PC-9 (cell line): ENCODE measurements at places on chromosomes 3 and 15. TPM values are rescaled to one million over a fixed set of nuclear protein-coding genes. Genes with fewer than 3 reads are reported as not detected.

Gene GOLGA8R
- 0.90 and 1.4 TPM in 2 replicates for total RNA-seq

DNA sequence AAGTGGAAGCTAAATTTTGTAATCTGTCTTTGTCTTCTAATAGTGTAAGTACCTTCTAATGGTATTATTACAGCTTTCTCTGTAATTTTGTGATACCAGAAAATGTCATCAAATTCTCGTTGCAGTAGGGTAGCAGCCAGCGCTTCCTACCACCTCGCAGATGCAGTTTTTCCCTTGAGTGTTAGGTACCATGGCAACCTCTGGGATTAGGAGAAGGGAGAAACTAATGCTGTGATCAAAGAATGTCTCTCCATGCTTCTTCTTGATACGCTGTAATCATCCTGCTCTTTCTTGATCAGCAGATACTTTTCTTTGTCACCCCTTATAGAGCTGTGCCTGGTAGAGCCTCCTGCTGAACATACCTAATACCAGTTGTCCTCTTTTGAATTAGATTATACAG, 27.7 kb downstream of the SRP14 start:
- peaks cover 10% of the 10 kb centered on the region; the same call in 1 of the 2 replicates for H3K36me3 ChIP-seq
- no peak overlapping the region for H3K27ac ChIP-seq
- no peaks in the 10 kb centered on the region for H3K4me1 ChIP-seq
- no peaks in the 10 kb centered on the region for H3K27me3 ChIP-seq
- DNase-seq, result no peak

DNA sequence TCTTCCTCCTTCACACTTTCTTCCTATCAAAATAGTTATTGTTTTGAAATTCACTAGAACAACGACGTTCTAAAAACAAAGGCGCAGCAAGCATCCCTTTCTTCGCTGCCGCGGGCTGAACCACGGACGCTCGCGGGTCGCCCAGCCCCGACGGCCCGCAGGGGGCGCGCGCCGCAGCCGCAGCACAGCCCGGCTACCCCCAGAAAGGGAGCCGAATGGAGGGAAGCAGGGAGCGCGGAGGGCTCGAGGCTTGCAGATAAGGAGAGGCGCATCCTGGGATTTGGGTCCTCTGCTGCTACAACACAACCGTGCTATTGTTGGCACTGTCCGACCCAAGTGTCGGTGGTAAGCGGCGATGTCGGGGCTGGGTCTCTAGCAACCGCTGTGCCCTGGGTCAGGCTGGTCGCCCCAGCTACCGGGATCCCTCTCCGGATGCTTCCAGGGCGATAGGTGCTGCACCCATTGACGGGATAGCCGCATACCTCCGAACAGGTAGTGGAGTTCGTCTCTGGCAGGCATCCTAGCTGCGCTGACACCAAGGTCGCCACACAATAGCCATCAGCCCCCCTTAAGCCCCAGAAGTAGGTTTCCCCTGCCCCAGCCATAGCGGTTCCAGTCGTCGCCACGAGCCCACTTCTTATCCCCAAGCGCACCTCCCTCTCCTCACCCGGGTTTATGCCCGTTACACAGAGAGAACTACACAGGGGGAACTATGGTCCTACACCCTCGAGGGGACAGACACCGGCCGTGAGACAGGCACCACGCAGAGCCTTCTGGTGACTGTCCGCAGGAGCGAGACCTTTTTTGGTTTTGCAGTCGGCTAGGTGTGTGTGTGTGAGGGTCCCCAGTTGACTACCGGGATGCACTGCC, 6.0 kb downstream of the ONECUT1 start:
- no peaks in the 10 kb centered on the region for H3K36me3 ChIP-seq
- no peak overlapping the region for H3K27ac ChIP-seq
- DNase-seq, result no peak
- H3K4me3 ChIP-seq, result no peak overlapping the region

GRCh38 chr15:92839696-92840095, 60.4 kb upstream of the CHD2 start:
- DNase-seq, result no peak
- H3K27me3 ChIP-seq, result no peaks in the 10 kb centered on the region
- H3K36me3 ChIP-seq, result no peaks in the 10 kb centered on the region
- peaks cover 28% of the 10 kb centered on the region for H3K4me1 ChIP-seq
- no peak overlapping the region for H3K4me3 ChIP-seq

DNA sequence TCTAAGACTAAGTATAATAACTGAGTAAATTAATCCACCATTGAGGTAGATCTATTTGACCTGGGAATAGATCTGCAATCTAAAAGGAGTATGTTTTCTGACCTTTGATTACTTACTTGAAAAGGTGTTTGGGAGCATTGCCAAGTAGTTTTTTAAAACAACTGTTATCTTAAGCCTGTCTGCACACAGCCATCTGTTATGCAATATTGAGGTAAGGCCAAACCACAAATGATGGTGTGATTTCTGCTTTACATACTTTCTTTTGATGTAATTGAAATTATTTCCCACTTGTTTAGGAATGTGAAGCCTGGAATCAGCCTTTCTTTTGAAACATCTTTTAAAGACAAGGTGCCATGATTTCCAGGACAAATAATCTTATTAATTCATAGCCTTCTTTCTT, 274.0 kb downstream of the BBX start:
- no peaks in the 10 kb centered on the region for H3K27me3 ChIP-seq
- peaks cover 27% of the 10 kb centered on the region for H3K4me1 ChIP-seq
- peak; percentile 97 for DNase-seq
- H3K27ac ChIP-seq, result no peak overlapping the region
- peaks cover 28% of the 10 kb centered on the region for H3K36me3 ChIP-seq
- no peak overlapping the region for H3K4me3 ChIP-seq

- no peaks in the 10 kb centered on the region for H3K36me3 ChIP-seq
- H3K27me3 ChIP-seq, result no peaks in the 10 kb centered on the region
- no peak overlapping the region for H3K4me3 ChIP-seq
- DNase-seq, result no peak
- peaks cover 65% of the 10 kb centered on the region for H3K4me1 ChIP-seq
Observed at GRCh38 chr15:70436428-70436827, 326.9 kb downstream of the UACA start.

- no peak overlapping the region for H3K4me3 ChIP-seq
- DNase-seq, result no peak
- H3K4me1 ChIP-seq, result no peaks in the 10 kb centered on the region
- H3K27me3 ChIP-seq, result no peaks in the 10 kb centered on the region
- H3K27ac ChIP-seq, result no peak overlapping the region
Observed at GRCh38 chr15:27486051-27486450, 515.1 kb downstream of the GABRG3 start.

DNA sequence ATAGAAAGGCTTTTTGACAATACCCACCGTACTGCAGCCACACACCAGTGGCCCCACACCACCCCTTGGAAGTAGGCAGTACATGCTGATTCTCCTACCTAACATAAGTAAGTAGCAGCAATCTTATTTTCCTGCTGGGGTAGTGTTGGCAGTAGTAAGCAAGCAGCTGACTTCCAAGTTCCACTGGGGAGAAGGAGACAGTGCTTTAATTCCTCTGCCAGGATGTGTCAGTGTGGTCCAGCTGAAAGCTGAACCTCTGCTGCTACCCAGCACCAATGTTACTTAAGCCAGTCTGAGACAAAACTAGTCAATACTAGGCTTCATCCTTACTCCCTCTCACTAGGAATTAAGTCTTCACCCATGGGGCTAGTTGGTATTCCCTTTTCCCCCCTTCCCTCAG, 74.7 kb downstream of the DZIP3 start:
- H3K36me3 ChIP-seq, result no peaks in the 10 kb centered on the region
- H3K27me3 ChIP-seq, result no peaks in the 10 kb centered on the region

DNA sequence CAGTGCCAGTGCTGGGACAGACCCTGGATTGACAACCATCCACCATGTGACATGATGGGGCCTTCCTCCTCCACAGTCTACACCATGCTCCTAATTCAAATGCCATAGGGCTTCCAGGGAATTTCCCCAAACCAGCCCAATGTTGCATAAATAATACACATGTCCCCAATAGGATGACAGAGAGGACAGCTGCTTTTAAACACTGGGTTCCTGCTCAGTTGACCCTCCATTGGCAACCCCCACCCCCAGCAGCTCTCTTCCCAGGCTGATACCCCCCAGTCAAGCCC, 28.3 kb upstream of the ATP2B2 start:
- no peaks in the 10 kb centered on the region for H3K4me1 ChIP-seq
- H3K4me3 ChIP-seq, result no peak overlapping the region
- no peaks in the 10 kb centered on the region for H3K36me3 ChIP-seq
- no peak overlapping the region for H3K27ac ChIP-seq

- H3K4me1 ChIP-seq, result no peaks in the 10 kb centered on the region
- no peaks in the 10 kb centered on the region for H3K27me3 ChIP-seq
- H3K27ac ChIP-seq, result no peak overlapping the region
Observed at GRCh38 chr3:31544634-31545033, 11.9 kb downstream of the STT3B start.

DNA sequence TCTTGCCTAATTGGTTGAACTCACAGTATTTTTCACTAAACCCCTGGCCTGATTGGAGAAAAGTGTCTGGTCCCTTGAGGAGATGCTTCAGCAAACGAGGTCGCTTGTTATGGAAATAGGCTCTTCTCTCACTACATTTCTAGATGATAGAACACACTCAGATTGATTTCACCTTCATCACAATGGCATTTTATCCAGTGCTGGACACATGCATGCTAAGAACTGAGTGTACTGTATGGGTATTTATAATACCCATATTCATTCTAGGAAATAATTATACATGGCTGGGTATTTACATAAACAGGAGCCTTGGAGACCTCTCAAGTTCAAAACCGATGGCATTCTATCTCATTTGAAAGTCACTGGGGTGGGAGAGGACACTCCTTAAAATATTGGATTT, 444.9 kb downstream of the LPP start:
- H3K4me1 ChIP-seq, result peaks cover 7% of the 10 kb centered on the region
- H3K27me3 ChIP-seq, result no peaks in the 10 kb centered on the region

DNA sequence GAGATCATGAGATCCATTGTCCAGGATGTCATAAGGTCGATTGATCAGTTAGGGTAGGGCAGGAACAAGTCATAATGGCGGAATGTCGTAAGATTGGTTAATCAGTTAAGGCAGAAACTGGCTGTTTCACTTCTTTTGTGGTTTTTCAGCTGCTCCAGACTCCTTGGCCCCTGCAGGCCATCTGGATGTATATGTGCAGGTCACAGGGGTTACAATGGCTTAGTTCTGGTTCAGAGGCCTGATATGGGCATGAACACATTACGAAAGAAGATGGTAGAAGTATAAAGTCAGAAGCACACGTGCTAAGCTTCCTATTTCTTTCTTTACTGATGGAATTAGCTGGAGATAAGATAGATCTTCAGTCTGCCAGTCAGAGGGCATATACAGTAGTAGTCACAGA, 315.4 kb upstream of the LRRC3B start:
- no peak overlapping the region for H3K27ac ChIP-seq
- DNase-seq, result no peak
- H3K4me3 ChIP-seq, result no peak overlapping the region
- H3K27me3 ChIP-seq, result no peaks in the 10 kb centered on the region
- no peaks in the 10 kb centered on the region for H3K36me3 ChIP-seq
